ENCODE measurements at places on chromosomes 1 and 21.

DNA sequence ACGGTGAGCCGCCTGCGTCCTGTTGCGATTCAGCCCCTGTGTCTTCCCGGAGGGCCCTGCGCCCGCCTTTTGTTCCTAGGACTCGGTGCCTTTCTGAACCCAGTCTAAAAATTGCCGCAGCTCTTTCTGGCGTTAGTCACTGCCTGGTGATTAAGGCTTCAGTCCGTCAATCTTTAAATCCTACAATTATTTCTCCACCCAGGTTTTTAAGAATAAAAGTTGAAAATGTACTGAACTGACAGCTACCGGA lies 16.2 kb upstream of the PDXK start:
- DNase-seq, result no peak

- peak; percentile 97 for DNase-seq
Measured at GRCh38 chr1:151372058-151372934, at the start of gene SELENBP1. Gene SELENBP1, minus strand, starts transcription at chr1:151372705. Its CDS starts 64 bp downstream, at chr1:151372641.

DNA sequence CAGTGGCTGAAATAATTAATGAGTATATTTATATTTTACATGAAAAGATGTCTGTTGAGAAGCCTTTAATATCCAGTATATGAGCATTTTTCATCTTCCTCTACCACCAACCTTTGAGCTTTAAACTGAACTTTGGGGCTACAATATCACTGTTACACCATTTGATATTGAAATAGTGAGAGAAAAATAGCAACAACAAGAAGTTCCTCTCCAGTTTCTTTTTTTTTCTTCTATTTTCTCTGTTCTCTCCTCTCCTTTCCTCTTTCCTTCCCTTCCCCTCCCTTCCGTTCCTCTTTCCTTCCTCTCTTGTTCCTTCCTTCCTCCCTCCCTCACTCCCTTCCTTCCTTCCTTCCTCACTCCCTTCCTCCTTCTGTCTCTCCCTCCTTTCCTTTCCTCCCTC lies 1591.4 kb downstream of the PLA2G4A start:
- no peak for DNase-seq

GRCh38 chr1:113742515-113742914 lies 16.8 kb downstream of the PHTF1 start:
- DNase-seq, result no peak

GRCh38 chr1:178614286-178614685 lies 101.4 kb downstream of the TEX35 start:
- DNase-seq, result no peak

GRCh38 chr1:45014321-45015028 lies 2.4 kb downstream of the UROD start:
- DNase-seq, result peak; percentile 67

GRCh38 chr1:91440847-91441246 lies 36.2 kb upstream of the HFM1 start:
- DNase-seq, result peak; percentile 10

- peak; percentile 44 for DNase-seq
Measured at GRCh38 chr1:31663622-31664452, 19.2 kb upstream of the PEF1 start.

GRCh38 chr1:177495878-177496277 lies 325.1 kb downstream of the BRINP2 start:
- no peak for DNase-seq

DNA sequence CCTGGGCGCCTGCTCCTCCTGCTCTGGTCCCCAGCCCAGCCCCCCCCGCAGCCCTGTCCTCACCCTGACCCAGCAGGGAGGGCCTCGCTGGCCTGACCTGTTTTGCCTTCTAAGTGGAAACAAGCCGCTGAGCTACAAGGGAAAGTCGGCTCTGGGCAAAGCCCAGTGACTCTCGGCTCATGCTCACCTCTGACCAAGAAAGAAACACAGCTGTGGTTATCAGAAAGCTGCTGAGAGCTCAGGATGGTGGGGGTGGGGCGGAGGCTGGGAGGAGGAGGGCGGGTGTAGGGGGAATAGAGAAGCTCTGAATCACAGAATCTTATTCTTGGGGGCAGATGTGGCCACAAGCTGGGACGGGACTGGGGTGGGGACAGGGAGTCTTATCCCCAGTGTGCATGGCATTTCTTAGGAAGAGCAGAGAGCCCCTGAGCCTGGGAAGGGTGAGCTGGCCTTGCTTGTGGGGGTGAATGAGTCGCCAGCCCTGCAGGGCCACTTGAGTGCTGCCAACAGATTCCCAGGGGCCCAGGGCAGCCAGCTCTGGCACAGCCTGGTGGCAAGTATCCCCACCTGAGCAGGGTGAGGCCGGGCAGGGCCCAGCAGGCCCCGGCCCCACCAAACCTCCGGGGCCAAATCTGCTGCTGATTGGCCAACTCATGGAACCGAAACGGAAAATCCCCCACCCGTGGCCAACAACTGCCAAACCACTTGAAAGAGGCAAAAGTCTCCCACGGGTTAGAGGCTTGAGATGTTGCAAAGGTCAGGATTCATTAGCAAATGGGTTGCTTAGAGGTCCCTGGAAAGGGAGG lies 120.6 kb downstream of the SPSB1 start:
- no peak for DNase-seq

DNA sequence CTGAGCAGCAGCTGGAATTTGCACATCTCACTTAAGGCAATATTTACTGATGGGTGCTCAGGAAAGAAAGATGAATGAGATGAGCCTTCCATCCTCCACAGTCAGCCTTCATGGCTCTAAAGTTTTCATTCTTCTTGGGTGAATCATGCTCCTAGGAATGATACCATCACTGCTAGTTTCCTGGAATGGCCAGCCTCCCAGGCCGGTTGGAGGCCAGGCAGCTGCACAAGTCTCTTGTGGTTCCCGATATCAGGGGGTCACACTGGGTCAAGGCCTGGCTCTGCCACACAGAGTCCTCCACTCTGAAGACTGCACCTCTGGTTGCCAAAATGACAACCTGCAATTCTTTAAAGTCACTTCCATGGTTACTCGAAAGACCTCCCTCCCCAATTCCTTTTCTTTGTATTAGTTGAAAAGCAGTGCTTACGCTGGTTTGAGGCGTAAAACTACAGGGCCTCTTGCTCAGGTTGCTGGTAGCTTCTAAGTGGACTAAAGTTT lies 46.2 kb upstream of the PALMD start:
- no peak for DNase-seq

GRCh38 chr1:67371681-67372080 lies 58.5 kb downstream of the SERBP1 start:
- DNase-seq, result no peak

- DNase-seq, result peak; percentile 95
Measured at GRCh38 chr1:182229921-182230491, 161.6 kb downstream of the GLUL start.

DNA sequence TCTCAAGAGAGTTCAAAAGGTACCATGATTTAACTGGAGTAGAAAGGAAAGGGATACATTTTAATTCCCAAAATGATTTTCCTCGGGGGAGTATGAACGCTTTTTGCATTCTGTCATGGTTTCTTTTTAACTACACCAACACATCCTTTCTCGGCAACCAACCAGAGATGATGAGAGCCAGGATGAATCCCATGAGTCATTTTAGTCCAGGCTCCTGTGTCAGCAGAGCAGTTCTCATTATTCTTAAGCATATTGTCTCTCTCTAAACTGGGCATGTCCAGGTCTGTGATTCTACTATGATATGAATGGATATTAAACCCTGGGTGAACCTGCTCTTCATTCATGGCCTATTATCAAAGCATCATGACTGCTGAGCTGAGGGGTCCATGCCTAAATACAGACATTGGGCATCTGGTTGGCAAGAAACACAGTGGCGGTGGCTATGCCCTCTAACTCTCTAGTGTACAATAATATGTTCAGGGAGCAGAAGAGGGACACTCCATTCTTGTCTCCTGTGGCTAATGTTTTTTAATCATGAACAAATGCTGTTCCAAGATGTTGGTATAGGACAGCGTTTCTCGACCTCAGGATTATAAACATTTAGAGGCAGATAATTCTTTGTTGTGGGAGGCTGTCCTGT lies 124.3 kb upstream of the ESRRG start:
- DNase-seq, result no peak

DNA sequence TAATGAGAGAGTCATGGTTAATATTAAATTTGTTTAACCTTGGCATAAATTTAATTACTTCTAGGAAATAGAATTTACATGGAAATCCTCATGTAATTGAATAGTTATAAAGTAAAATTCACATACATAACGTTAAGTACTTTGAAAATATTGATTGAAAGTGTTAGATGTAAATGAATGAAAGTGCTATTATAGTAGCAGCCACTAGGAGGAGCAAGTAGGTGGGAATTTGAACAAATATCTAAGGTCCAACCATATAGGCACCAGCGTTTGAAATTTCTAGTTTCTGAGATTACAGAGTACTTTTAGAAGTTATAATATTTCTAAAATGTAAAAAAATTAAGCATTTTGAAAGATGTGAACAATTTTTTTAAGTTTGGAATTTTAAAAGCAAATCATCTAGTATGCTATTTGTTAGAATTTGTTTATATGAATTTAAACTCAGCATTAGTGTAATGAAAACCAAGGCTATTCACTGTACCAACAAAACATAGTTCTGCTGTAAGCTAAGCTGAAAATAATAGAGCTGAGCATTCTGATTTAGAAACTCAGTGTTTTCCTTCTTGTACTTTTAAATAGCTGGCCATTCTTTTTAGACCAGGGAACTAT lies 3.3 kb downstream of the B3GALT2 start:
- DNase-seq, result peak; percentile 79

DNA sequence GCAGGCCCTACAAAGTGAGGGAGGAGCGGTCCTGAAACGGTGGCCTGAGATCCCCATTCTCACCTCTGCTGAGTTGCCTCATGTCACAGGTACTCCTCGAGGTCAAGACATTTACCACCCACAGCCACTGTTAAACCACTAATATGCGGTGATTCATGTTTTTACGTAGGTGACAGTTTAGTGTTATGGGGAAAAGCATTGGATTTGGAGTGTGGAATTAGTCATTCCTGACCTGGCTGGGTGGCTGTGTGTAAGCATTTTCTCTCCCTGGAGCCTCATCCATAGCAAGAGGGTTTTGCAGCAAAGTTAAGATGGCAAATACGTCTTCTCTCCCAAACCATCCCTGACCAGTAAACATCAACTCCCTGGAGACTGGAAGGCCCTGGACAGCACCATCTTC lies 57.8 kb upstream of the KCNJ6 start:
- no peak for DNase-seq

DNA sequence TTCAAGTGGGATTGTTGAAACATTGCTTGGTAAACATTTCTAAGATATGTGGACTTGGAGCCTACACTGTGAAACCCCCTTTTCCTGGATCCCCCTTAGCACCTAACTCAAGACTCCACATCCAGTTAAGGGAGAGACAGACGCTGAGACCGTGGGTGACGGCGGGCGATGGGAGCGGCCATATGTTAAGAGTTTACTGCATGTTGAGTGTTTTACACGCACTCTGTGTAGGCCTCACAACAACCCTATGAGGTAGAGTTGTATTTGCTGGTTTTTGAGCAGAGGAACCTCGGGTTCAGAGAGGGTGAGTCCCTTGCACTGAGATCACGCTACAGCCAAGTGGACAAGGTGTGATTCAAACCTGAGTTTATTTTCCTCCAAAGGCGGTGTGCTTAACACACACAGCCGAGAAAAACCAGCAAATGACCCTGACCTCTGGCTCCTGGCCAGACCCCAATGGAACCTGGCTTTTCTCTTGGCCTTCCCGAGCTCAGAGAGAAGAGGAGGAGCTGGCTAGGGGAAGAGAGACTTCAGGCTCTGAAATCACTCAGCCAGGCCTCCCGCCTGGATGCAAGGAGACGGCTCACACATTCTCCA lies 46.9 kb upstream of the GOLT1A start:
- DNase-seq, result no peak

- no peak for DNase-seq
Measured at GRCh38 chr1:55713516-55713915, 498.4 kb upstream of the USP24 start.

DNA sequence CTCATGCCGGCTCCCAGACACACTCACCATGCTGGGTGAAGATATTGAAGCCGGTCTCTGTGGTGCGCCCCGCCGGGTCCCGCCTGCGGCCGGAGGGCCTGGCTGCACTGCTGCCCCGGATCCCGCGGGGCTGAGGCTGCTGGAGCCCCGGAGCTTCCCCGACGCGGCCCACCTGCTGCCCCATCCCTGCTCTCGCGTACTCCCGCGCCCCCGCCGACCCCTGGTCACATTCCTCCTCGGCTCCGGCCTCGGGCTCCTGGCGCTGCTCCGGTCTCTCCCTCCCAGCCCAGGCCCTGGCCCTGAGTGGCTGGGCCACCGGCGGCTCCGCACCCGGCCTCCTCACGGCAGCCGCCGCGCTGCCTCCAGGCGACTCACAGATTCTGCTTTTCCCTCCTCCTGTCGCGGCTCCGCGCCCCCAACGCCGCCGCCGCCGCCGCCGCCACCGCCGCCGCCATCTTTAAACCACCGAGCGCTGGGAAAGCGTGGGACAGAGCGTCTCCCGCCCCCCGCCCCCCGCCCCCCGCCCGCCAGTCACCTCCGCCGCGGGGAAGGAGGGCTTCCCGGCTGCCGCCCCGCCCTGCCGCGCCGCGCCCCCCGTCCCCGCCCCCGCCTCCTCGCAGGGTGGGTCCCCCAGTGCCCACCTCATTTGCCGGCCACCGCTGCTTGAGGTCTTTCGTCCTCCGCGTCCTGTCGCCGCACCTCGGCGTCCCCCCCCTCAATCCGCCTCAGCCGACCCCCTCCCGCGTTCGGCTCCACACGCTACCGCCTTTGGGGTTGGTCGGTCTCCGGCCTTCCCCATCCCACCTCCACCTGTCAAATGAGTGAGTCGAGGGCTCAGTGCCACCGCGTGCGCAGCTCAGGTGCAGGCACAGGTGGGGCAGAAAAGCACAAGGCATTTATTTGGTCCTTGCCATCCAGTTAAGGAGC lies at the start of gene ABL2:
ABL2 (minus strand) TSS at position 464 of the 927 bp plus-strand sequence; CDS start at position 184, 280 bp downstream.
- DNase-seq, result peak; percentile 92

- DNase-seq, result no peak
Measured at GRCh38 chr21:21682172-21682571, 684.0 kb downstream of the NCAM2 start.

- DNase-seq, result peak; percentile 40
Measured at GRCh38 chr1:228987736-228988506, 252.6 kb downstream of the RHOU start.

GRCh38 chr1:59061876-59062275 lies 235.0 kb upstream of the FGGY start:
- no peak for DNase-seq

DNA sequence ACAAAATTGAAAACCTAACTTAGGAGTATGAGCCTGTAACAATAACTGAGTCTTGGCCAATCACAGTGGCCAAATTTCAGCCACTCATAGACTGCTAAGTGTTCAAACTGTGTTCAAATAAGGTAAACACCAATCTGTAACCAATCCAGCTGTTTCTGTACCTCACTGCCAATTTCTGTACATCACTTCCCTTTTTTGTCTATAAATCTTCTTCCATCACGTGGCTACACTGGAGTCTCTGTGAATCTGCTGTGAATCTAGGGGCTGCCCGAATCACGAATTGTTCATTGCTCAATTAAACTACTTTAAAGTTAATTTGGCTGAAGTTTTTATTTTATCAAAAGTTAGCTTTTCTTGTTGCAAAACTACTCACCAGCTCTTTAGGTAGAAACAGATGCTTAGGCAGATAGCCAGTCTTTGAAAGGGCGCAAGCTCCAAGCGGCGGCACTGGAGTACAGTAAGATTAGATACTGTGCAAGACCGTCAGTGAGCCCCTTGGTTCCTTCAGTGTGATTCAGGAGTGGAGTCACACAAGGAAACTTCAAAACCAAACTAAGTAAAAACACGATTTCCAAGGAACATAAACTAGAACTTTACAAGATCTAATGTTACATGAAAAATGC lies 43.2 kb upstream of the ADGRL2 start:
- DNase-seq, result no peak

- peak; percentile 95 for DNase-seq
Measured at GRCh38 chr1:216805953-216806352, 82.7 kb upstream of the ESRRG start.

GRCh38 chr1:182766881-182767645 lies 22.5 kb upstream of the NPL start:
- DNase-seq, result peak; percentile 20

Measured in NCI-H69 (cell line).